Body of pancreas (tissue), 4 donors: ENCODE measurements at places on chromosomes 13 and 19. TPM values are rescaled to one million over a fixed set of nuclear protein-coding genes. Genes with fewer than 3 reads are reported as not detected.

AMER2 gene
- total RNA-seq, result not detected

FOSB gene
- 4.2 TPM for total RNA-seq

ZNF304 gene
- 2.9 TPM for total RNA-seq

ALOX5AP gene
- 12.5 TPM for total RNA-seq

DBP gene
- 2.0 TPM for total RNA-seq

- no peak for DNase-seq
Measured at GRCh38 chr13:113749967-113750366, 9.1 kb upstream of the TMEM255B start.

GRCh38 chr19:32038021-32038920 is 307.1 kb upstream of the ZNF507 start:
- no peak for DNase-seq

DNA sequence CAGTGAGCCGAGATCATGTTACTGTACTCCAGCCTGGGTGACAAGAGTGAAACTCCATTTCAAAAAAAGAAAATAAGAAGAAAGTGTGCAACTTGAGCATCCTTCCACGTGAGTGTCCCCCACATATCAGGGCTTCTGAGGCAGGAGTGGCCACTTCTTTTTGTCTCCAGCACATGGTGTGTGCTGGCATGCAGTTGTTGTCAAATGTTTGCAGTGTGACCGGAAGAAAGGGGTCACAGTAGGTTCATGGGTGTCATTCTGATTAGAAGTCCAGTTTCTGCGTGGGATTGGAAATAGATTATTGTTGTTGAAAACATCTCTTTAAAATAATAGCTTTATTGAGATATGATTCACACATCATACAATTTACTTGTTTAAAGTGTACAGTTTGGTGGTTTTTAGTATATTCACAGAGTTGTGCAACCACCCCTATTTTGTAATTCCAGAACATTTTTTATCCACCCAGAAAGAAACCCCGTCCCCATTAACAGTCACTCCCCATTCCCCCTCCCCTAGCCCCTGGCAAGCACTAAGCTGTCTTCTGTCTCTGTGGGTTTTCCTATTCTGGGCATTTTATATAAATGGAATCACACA is 2.2 kb downstream of the CRTC1 start:
- DNase-seq, result no peak

DNA sequence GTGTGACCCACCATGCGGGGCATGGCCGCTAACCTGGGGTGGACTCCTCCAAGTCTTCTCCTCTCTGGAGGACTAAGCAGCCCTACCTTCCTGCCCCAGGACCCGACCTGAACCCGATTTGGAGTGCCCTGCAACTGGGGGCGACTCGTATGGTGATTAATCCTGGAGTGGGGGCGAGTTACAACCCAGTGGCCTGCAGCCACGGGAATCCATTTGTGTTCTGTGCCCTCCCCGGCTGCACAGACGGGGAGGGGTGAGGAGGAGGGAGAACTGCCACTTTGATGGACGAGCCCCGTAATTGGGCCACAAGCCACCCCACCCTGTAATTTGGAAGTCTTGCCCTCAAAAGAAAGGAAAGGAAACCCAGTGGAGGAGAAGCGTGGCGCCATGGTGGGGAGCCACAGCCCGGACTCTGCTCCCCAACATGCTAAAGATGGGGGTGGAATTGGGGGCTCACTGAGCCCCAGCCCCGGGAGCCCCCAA is 18.0 kb downstream of the PRR36 start:
- no peak for DNase-seq

DNA sequence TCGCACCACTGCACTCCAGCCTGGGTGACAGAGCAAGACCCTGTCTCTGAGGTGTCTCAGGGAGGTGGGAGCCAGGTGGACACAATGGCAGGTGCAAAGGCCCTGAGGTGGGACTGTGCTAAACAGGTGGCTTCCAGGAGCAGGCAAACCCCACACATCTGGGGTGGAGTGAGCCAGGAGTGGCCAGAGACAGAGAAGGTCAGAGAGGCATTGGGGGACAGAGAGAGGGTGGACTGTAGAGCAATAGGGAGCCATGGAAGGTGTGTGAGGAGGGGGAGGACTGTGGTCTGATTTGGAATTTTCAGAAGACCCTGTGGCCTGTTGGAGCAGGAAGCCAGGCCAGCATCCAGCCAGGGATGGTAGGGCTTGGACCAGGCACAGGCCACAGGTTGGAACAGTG is 4.7 kb downstream of the MEF2B start:
- no peak for DNase-seq

- DNase-seq, result no peak
Measured at GRCh38 chr19:35293363-35293739, 1.4 kb downstream of the MAG start.

DNA sequence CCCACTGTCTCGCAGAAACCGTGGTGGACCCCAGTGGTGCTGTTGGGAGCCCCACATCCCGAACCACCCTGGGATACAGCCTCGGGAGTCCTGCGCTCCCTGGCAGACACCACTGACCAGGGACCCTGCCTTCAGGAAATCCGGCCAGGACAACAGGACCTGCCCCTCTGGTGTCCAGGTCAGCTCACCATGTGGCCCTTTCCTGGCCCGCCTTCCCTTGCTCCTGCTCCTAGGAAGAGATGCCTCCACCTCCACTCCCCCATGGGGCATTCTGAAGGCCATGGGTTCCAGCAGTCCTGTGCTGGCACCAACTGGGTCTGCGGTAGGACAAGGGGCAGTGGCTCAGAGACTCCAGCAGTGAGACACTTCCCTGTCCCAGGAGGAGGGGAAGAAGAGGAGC is 22.5 kb upstream of the SLC7A10 start:
- no peak for DNase-seq

DNA sequence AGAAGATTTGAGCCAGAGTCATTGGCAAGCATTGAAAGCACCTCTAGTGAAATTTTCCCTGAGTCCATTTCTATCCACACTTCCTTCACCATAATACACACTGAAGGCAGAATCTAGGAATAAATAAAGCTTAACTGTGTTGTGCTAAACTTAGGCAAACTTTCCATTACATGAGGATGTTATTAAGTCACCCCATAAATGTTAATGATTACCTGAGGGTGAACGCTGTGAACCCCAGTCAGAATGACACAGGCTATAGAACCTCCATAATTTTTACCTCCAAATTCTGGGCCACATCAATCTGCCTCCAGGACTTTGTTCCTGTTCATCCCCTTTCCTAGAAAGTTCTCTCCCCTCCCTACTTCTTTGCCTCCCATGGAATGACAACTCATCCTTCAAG is 71.0 kb downstream of the RAP2A start:
- DNase-seq, result no peak

DNA sequence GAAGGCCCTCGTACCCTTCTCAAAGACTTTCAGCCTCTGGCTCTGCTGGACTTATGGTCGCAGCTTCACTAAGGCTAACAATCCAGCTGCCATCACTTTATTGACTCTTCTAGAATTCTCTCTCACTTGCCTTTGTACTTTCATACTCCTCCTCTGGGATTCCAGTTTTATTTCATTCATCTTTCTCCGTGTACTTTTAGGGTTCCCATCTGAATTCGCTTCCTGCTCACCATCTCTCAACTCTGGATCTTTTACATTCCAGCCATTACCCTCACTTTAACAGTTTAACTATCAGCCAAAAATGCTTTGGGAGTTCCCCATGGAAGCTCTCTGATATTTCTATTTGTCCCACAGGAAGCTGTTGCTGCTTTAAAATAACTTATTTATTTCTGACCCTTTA is 149.3 kb upstream of the KL start:
- DNase-seq, result no peak

DNA sequence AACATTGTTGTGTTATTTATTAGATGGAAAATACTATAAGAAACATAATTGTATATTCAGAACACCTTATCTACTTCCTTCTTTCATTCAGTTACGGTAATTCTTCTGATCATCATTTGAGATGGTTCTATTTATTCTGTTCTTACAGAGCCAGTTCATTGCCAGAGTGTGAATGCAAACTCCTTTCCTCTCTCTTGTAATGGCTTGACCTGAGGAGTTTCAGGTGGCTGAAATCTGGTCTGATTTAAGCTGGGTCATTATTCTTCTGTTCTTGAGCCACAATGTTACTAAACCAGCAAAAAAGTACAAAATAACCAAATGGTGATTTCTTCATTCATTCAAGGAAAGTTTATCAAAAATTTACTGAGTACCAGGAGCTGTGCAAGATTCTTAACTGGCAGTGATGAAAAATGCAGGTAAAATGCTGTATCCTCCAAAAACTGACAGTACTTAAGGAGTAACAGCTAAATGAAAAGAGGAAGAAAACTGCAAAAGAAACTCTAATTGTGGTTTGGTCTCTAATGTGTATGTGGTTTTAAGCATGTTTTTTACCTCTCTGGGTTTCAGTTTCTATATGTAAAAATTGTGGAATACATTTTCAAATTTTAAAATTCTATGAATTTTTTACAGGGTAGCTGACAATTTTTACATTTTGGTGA is 182.4 kb upstream of the UFM1 start:
- no peak for DNase-seq

DNA sequence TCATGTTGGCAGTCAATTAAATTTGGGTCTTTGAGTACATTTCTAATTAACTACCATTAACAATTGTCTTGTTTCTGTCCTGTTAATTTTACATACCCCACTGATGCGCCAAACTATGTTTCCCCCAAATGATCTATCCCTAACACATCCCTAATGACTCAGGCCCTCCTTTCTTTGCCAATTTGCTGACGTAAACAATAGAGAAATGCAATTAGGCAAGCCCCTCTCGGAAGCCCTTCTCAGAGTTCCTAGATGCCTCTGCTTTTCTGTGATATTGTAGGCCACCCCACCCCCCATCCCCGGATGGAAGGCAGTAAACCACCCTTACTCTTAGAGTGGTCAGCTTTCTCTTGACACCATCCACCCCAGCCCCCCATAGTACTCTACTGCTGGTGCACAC is 74.2 kb downstream of the FLT1 start:
- no peak for DNase-seq
